ENCODE measurements at places on chromosomes 2 and 18. TPM values are rescaled to one million over a fixed set of nuclear protein-coding genes. Genes with fewer than 3 reads are reported as not detected.
A peak's percentile ranks its signal among the peaks of the same experiment; 100 is the strongest.

DNA sequence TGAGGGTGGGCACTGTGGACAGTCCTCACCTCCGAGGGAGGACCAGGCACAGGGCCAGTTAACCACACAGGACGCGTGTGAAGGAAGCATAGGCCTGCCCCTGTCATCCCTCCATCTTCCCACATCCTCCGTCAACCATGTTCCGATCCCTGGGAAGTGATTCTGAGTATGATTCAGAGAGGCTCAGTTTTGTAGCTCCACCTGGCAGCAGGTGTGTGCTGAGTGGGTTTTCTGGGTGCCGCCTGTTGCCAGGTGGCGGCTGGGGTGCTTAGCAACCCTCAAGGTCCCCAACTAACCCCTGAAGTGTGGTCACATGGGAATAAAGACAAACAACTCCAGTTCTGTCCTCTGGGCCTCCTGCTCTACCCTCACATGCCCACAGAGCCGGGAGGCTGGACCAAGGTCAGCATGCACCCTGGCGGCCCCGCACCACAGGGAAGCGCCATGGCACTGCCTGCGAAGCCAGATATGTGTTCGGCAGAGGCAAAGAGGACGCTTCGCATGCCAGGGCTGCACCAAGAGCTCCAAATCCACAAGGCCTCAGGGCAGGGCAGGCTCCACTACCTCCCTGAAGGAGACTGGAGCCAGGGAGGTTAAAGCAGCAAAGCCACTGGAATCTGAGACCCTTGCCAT, 60.0 kb downstream of the ADCY3 start:
- no peaks in the 10 kb centered on the region for H3K36me3 ChIP-seq
- H3K4me1 ChIP-seq, result no peaks in the 10 kb centered on the region
- DNase-seq, result no peak
- no peaks in the 10 kb centered on the region for H3K27me3 ChIP-seq

DNA sequence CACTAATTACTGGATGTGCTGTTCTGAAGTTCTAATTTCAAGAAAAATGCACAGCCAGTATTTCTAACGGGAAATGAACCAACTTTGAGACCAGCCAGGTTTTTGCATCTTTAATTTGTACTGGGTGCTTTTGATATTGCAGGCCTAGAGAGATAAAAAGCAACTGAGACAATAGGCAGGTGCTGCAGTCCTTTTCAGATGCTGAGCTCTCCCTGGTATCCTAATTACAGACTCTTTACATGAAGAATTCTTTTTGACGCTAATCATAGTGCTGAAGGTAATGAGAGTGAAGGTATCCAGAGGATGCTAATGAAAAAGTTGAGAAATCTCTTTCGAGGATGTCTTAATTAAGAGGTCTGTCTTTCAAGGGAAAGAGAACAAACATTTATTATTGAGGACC, 85.1 kb downstream of the SERPINB8 start:
- H3K27ac ChIP-seq, result no peak overlapping the region
- H3K4me3 ChIP-seq, result no peak overlapping the region
- no peaks in the 10 kb centered on the region for H3K36me3 ChIP-seq
- no peaks in the 10 kb centered on the region for H3K4me1 ChIP-seq
- H3K27me3 ChIP-seq, result no peaks in the 10 kb centered on the region

DNA sequence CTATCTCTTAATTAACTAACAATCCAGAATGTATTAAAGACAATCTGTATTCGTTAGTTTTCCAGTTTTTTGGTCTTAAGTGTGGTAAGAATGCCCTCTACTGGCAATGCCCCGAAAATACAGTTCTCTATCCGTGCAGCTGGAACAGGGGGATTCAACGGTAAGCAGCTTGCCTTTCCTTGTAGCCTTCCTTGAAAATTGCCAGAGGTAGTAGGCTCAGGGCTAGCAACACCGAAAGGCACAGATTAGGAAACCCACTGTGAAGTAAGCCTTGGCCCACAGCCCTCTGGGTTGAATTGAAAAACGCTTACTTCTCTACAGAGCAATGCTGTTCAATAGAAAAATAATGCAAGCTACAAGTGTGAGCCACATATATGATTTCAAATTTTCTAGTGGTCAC, 17.1 kb upstream of the VPS4B start:
- H3K36me3 ChIP-seq, result no peaks in the 10 kb centered on the region
- DNase-seq, result peak; percentile 39
- H3K4me3 ChIP-seq, result no peak overlapping the region
- no peaks in the 10 kb centered on the region for H3K4me1 ChIP-seq

- peak overlapping the region; percentile 98 for H3K27ac ChIP-seq
- H3K27me3 ChIP-seq, result no peaks in the 10 kb centered on the region
- DNase-seq, result peak; percentile 61
- peaks cover 17% of the 10 kb centered on the region for H3K4me1 ChIP-seq
- H3K36me3 ChIP-seq, result no peaks in the 10 kb centered on the region
- H3K4me3 ChIP-seq, result peak overlapping the region; percentile 63
These were observed 113.3 kb upstream of the SERTAD2 start for GRCh38 chr2:64766841-64767669.

DNA sequence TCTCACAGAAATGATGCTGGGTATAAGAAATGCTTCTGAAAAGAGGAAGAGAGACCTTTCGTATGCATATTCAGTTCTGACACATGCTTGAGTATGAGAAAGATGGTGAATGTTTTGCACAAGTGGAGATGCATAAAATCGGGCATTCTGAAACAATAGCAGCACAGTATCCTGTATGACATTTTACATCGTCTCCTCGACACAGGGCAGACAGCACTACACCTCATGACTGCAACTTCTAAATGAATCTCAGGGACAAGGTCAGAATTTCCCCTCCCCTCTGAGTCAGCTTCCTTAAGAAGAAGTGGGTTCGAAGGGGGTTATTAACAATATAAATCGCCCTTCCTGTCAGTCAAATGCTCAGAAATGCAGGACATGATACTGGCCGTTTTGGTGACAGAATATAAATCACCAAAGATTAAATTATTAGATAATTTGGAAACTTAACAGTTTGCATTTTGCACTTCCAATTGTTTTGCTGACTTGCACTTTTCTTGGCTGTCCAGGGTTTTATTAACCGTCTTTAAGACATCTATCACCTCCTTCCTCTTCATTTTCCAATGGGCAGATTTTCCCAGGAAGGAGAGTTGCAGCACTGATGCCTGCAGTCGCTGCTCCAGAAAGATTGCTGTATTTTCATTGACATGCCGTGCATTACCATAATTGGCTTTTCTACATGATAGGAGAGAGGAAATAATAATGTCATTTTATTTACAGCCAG, 57.2 kb downstream of the TSHZ1 start:
- H3K4me1 ChIP-seq, result no peaks in the 10 kb centered on the region
- H3K36me3 ChIP-seq, result no peaks in the 10 kb centered on the region
- no peaks in the 10 kb centered on the region for H3K27me3 ChIP-seq
- no peak overlapping the region for H3K27ac ChIP-seq
- DNase-seq, result no peak

GRCh38 chr2:205613970-205614559, 68.2 kb upstream of the NRP2 start:
- H3K4me1 ChIP-seq, result peaks cover 12% of the 10 kb centered on the region
- no peaks in the 10 kb centered on the region for H3K36me3 ChIP-seq
- H3K27me3 ChIP-seq, result no peaks in the 10 kb centered on the region
- no peak overlapping the region for H3K4me3 ChIP-seq

- H3K36me3 ChIP-seq, result no peaks in the 10 kb centered on the region
- H3K4me1 ChIP-seq, result no peaks in the 10 kb centered on the region
- no peak overlapping the region for H3K4me3 ChIP-seq
- no peaks in the 10 kb centered on the region for H3K27me3 ChIP-seq
- H3K27ac ChIP-seq, result no peak overlapping the region
- DNase-seq, result no peak
These were observed 227.4 kb downstream of the SS18 start for GRCh38 chr18:25862881-25863600.

- peaks cover 26% of the 10 kb centered on the region for H3K4me1 ChIP-seq
- H3K27me3 ChIP-seq, result no peaks in the 10 kb centered on the region
- peak; percentile 99 for DNase-seq
- peak within 1 kb of the TSS; percentile 79 for H3K4me3 ChIP-seq
- peak within 1 kb of the TSS; percentile 90 for H3K27ac ChIP-seq
- H3K36me3 ChIP-seq, result peaks cover 45% of the 10 kb centered on the region
These were observed at the start of gene ANKRD39 for GRCh38 chr2:96857667-96858372. ANKRD39 (minus strand) TSS chr2:96858016; CDS start chr2:96857987, 29 bp downstream.

IGFBP5 gene
- 444 TPM for total RNA-seq

GRCh38 chr2:197453914-197454398, 604 bp downstream of the COQ10B start:
- DNase-seq, result peak; percentile 94
- H3K27me3 ChIP-seq, result no peaks in the 10 kb centered on the region
- peak overlapping the region; percentile 99 for H3K27ac ChIP-seq
- H3K4me3 ChIP-seq, result peak overlapping the region; percentile 70
- H3K4me1 ChIP-seq, result peaks cover 18% of the 10 kb centered on the region
- H3K36me3 ChIP-seq, result no peaks in the 10 kb centered on the region
